Adipose tissue (tissue), 3 donors: ENCODE measurements at places on chromosomes 6 and 20. TPM values are rescaled to one million over a fixed set of nuclear protein-coding genes. Genes with fewer than 3 reads are reported as not detected.

JPH2 gene
- 1.6 TPM for polyA plus RNA-seq

BTNL2 gene
- not detected for polyA plus RNA-seq

NOX3 gene
- polyA plus RNA-seq, result not detected

C20orf202 gene
- 0.07 TPM for polyA plus RNA-seq

DOK5 gene
- polyA plus RNA-seq, result 2.7 TPM

TFAP2D gene
- not detected for polyA plus RNA-seq

SLC32A1 gene
- polyA plus RNA-seq, result not detected

CLIC5 gene
- polyA plus RNA-seq, result 0.78 TPM

SLPI gene
- polyA plus RNA-seq, result 109 TPM

KPNA5 gene
- 4.7 TPM for polyA plus RNA-seq

WFDC12 gene
- not detected for polyA plus RNA-seq
